ENCODE measurements at places on chromosomes 6 and 20.

DNA sequence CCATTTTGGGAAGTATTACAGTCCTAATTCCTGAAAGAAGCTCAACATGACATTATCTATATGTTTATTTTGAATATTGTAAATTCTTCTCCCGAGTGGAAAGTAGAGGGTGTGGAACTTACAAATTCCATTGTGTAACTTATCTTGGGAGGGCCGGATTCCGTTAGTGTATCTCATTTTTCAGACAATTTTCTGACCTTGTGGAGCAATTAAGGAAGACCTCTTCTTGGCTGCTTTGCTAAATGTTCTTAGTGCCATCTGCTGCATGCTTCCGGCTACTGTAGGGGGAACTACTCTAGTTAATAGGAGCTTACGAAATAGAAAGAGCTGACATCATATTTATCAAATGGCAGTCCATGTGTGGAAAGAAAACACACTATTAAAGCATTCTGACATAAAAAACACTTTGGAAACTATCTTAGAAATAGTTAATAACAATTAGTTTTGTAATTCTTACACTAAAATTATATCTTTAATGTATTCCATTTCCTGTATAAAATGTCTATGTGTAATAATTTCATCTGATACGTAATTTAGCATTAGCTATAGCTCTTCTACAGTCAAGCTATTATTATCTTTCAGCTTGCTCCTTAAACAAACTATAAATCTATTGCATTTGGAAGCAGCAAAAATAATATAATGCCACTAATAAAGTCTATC is 41.5 kb upstream of the KCNQ5 start:
- DNase-seq = peak; percentile 86

GRCh38 chr6:109484122-109484521 is 1.1 kb upstream of the ZBTB24 start:
- DNase-seq = no peak

DNA sequence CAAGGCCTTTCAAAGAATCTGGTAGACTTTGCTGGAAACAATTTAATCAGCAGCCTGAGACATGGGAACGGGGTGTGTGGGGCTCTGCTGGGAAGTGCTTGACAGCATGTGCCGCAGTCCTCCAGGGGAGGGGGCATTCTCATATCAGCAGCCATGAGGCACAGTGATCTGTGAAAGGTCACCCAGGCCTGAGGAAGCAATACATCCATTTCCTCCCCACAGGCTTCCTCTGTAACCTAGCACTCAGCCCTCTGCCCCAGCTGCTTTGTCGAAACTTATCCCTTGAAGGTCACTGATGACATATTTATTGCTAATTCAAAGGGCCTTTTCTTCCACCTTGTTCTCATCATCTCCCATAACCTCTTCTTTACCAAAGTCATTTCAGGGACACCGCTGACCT is 103.3 kb downstream of the TNFAIP3 start:
- DNase-seq = no peak

GRCh38 chr6:160315310-160315709 is 32.9 kb upstream of the SLC22A3 start:
- DNase-seq = no peak
